ENCODE measurements at places on chromosomes 11 and 22.
A peak's percentile ranks its signal among the peaks of the same experiment; 100 is the strongest.

DNA sequence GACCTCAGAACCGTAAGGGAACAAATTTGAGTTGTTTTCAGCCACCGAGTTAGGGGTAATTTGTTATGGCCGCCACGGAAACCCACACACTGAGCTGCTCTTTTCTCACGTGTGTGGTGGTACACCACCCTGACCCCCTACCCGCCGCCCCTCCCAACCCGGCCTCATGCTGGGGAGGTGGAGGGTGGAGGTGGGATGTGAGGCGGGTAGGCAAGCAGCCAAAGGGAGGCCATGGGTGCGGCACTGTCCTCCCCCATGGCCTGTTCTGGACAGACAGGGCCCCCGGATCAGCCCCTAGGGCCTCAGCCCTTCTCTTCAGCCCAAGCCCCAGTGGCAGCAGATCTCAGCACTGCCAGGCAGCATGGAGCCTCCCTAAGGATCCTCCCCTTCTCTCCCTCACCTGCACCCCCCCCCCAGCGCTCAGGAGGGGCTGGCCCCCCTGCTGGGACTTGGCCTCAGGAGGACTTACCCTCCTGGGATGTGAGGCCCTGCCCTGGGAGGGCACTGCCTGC, 7.9 kb downstream of the PRR5 start:
- no peak for DNase-seq

- DNase-seq: no peak
These were observed 201.2 kb upstream of the TMEM45B start for GRCh38 chr11:129614256-129614944.

DNA sequence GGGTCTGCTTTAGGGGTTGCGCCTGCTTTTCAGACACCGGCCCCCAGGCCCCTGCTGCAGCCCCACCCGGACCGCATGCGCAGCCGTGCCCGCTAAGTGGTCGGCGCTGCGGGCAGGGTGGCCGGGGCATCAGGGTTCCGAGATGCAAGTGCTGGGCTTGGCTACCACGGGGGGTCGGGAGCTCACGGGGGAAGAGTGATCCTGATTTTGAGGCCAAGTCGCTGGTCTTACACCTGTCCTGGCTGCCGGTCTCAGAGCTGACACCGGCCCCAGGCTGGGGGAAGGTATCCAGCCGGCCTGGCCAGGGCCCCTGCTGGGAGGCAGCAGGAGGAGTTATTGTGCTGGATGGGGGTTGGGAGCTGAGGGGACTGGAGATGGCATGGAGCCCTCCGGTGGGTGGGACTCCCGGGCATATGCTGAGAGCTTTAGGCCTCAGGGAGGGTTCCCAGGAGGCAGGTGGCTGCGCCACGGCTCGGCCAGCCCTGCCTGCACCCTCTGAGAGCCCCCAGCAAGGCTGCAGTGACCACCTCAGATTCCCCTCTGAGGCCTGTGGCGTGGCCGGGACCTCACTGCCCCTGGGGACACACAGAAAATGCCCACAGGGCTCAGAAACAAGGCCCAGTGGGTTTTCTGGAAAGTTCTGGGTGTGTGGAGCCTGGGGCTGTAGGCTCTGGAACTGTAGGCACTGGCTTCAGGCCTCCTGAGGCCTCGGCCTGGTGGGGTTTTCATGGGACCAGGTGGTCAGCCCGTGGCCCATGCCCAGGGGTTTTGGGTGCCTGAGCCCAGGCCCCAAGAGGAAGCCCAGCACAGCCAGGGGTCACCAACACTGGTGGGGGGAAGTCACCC, 4.4 kb upstream of the MUC5AC start:
- no peak for DNase-seq

- no peak for DNase-seq
These were observed 1193.5 kb downstream of the BRD1 start for GRCh38 chr22:48633996-48634836.

- no peak for DNase-seq
These were observed 145.1 kb downstream of the TBC1D22A start for GRCh38 chr22:46907241-46908215.

DNA sequence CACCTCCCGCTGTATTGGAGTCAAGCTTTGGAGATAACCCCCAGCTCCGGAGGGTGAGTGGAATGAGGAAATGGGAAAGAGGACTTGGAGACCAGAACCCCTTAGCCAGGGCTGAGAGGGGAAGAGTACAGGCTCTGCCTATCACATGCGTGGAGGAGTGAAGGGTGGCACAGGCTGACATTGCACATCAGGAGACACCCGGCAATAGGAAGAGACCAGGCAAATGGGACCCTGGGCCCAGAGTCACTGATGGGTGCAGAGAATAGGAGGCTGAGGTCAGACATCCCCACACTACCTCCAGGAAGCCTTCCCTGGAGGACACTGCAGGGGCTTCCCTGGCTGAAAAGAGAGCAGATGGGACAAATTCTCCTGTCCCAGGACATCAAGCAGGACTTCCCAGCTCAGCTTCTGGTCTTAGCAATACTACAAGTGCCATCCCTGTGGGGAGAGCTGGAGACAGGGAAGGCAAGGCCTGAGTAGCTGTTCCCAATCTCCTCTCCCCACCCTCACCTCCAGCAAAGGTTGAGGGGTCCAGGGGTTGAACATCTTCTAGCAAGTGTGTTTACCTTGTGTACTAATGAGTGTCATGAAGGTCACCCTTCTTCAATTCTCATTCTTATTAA, 160.7 kb downstream of the BUD13 start:
- no peak for DNase-seq

- no peak for DNase-seq
These were observed 70.4 kb upstream of the KCNQ1OT1 start for GRCh38 chr11:2770096-2770751.

DNA sequence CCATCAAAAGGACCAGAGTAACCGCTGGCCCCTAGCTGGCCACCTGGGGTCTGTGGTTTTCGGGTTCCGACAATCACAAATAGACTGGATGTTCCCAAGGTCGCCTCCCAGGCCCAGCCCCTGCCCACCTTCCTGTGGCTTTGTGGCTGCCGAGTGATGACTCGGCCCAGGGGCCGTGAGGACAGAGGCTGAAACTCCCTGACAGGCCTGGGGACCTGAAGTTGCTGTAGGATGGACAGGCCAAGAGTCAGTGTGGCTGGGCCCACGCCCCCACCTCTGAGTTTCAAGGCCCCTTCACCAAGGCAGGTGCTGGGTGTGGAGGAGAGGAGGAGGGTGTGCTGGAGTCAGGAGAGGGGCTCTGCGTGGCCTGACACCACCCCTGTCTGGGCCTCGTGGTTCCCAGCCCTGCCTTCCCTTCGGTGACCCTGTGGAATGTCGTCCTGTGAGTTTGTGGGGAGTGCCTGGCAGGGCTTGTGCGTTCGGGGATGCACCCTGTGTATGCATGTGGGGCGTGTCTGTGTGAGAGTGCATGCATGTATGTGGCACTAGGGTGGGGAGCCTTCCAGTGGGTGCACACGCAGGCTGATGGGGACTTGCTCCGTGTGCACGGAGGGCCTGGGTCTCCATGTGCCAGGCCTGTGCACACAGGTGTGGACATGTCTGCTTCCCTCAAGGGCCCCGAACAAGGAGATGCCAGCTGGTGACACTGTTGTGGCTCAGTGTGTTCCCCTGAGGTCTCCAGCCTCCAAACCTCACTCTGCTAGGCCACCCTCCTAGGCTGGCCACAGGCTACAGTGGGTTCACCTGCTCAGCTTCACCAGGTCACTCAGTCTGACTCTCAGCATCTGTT, 8.4 kb upstream of the MGAT3 start:
- no peak for DNase-seq

- no peak for DNase-seq
These were observed 68.8 kb downstream of the SNX19 start for GRCh38 chr11:130847517-130847916.

DNA sequence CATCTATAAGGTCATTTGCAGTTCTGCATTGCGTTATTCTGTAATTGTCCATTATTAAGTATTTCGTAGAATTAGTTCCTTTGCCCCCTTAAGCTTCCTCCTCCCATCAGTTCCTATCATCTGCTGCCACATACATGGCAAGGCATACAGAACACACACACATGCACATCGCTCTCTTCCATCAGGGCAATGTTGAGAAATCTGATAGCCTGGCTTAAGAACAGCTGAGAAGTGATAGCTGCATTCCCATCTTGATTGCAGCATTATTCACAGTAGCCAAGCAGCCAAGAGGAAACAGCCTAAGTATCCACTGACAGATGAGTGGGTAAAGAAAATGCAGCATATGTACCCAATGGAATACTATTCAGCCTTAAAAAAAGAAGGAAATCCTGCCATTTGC, 186.8 kb upstream of the CADM1 start:
- DNase-seq: no peak

DNA sequence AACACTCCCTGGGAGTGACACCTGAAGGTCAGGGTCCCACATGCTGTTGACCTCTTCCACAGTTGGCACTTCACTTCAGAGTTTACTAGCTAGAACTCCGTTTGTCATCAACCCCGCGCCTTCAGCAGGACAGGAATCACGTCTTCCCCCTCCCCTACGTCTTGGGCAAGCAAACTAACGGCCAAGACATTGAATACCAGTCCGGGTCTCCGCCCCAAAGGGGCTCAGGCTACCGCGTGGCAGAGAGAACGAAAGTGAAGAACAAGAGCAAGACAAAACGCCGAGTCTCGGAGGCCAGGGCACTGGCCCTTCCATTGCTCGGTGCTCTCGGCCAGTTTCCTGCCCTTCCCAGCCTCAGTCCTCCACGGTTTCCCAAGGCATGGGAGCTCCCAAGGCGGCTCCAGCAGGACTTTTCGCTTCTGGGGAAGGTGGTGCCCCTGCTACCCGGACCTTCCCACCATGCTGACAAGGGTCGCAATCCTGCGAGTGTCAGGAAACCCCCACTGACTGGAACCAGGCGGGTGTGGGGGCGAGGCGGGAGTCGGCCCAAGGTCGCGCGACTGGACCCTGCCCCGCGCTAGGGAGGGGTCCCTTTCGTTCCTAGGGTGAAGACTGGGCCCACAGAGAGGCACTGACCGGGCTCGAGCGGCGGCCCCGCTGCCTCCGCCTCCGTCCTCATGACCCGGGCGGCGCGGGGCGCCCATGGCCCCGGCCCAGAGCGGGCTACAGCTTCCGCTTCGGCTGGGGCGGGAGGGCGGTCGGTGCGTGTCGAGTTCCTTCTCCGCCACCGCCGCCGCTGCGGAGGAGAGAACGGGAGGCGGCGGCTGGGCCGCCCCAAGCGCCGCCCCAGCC, at the start of gene GUCD1:
Gene GUCD1 (minus strand): TSS at position 826 of the 852 bp plus-strand sequence. CDS start 147 bp downstream, at position 679.
- DNase-seq: no peak

GRCh38 chr11:60657888-60658287, 41.5 kb upstream of the MS4A8 start:
- no peak for DNase-seq

DNA sequence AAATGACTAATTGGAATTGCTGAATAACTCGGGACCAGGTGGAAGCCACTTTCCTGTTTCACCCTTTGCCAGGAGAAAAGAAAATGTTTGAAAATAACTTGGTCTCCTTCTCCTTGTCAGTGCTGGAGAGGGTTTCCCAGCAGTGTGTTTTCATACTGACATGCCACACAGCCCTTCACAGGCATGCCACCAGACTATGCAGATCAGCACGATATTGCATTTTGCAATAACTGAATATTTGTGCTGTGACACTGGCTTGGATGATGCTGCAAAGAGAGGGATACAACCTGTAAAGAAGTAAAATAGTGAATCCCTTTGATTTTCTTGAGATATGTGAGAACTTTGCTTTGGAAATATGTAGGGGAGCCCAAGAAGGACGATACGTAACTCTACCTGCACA, 200.0 kb upstream of the NAV2 start:
- no peak for DNase-seq

GRCh38 chr11:81449588-81450156, 1284.0 kb downstream of the FAM181B start:
- DNase-seq: no peak

- no peak for DNase-seq
These were observed 39.8 kb downstream of the IL18BP start for GRCh38 chr11:72038491-72038890.

GRCh38 chr11:65424205-65425104, 1.9 kb downstream of the NEAT1 start:
- no peak for DNase-seq

DNA sequence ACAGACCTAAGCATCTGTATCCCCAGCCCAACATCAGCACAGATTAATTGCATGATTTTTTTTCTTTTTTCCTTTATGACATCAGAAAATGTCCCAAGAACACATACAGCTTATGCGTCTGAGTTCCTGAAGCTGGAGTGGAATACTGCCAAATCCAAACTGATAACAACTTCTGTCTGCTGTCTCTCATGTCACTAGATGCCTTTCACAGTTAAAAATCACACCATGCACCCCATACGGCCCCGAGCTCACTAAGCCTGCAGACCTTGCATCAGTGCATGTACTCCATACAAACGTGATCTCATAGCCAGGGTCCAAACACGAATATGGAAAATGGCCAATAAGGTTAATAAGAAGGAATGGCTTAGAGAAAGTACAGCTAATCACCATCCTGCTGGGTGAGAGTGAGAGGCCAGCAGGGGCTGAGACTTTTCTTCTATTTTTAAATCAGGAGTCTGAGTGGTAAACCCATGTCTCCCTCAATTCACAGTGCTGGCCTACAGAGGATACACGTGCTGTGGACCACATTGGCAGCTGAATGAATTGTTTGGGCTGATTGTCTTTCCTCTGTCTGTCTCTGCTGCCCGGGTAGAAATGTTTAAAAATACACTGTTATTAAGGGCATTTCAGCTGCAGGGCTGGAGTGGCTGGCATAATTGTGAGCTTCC, 350.6 kb upstream of the RAG2 start:
- DNase-seq: no peak

- DNase-seq: no peak
These were observed 44.4 kb downstream of the KMT5B start for GRCh38 chr11:68168694-68169093.

- DNase-seq: no peak
These were observed 1008.4 kb downstream of the OPCML start for GRCh38 chr11:132523929-132524328.

GRCh38 chr22:31347251-31348008, 1.3 kb upstream of the PATZ1 start:
- DNase-seq: peak; percentile 73

DNA sequence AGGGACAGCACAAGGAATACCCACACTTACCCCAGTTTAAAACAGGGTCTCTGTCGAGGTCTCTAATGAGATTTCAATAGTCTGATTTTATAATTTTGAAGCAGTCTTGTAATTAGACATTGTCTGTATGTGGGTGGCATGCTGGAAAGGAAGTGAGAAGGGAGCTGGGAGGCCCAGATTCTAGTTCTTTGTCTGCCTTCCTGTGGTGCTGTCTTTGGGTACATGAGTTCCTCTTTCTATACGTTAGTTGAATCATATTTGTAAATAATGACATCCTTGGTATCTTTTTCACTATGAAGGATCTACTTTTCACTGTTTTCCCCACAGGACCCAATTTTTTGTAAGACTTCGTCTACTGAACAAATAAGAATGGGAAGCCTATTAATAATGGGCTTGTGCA, 42.0 kb upstream of the TENM4 start:
- DNase-seq: no peak
